ENCODE measurements at places on chromosomes 4 and X.

DNA sequence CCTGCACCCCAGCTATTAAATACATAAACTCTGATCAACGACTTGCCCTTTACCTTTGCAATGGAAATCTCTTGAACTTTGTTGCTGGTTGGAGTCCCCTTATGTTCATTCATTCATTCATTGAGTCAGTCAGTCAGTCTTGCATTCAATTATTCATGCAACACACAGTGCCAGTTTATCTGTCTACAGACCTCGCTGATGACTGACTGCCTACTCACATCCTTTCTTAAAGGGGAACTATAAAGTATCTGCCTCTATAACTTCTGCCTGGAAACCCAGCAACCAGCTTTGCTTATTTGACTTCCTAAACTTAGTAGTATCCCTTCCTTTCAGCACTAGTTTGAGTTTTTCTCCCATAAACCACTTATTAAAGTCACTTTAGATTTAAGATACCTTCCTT lies 620.8 kb upstream of the ADGRL3 start:
- DNase-seq: no peak

GRCh38 chr4:1310796-1311631 lies 21.3 kb downstream of the MAEA start:
- DNase-seq: no peak

GRCh38 chr4:38752372-38752940 lies 30.3 kb downstream of the TLR10 start:
- DNase-seq: peak; percentile 37

DNA sequence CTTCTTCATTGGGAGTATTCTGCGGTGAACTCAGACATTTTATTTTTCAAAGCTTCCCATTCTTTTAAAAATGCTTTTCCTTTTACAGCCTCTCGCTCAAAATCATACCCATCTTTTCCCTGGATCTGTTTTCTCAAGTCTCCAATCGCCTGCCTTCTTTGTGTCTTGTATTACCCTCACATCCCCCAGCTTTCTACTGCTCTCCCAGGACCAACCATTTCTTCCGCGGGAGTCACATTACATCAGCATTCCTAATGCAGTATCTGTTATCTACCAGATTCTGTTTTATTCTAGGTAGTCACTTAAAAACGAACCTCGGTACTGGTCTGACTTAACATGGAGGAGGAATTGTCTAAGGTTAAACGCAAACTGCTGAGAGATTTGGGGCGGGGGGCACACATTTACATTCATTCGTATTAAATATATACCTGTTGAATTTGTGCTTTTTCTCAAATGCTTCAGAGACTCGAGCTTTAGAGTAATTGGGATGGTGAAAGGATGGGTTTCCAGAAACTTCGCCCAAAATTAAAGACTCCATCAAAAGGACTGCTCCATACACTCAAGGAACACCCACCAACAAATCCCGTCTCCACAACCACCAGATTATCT lies 493 bp upstream of the UCHL1 start:
- no peak for DNase-seq

DNA sequence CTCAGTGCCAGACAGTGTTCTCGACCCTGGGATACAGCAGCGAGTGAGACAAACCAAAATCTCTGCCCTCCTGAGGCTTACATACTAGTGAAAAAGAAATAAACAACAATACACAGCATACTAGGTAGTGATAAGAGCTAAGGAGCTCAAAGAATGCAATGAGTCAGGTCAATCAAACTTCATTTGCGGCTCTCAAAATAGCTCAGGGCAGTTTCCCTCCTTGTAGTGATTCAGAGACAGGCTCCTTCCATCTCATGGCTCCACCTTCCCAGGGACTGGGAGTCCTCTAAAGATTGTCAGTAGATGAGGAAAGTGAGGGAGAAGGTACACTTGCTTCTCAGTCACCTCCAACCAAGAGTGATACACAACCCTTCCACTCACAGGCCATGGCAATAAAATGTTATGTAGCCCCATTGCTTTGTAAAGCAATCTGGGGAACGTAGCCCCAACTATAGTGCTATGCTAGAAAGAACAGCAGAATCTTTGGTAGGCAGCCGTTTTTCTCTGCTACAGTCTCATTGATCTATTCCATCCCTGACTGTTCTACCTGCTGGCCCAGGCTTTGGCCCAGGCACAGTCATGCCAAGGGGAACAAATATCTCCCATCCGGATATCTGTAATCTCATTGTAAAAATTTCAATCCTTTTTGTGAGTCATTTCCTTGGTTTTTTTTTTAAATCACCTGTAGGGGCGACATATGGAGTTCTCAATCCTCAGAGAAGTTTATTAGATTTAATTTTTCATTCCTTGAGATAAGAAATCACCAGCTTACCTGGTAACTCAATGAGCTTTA lies 183.1 kb upstream of the S100G start:
- DNase-seq: no peak

DNA sequence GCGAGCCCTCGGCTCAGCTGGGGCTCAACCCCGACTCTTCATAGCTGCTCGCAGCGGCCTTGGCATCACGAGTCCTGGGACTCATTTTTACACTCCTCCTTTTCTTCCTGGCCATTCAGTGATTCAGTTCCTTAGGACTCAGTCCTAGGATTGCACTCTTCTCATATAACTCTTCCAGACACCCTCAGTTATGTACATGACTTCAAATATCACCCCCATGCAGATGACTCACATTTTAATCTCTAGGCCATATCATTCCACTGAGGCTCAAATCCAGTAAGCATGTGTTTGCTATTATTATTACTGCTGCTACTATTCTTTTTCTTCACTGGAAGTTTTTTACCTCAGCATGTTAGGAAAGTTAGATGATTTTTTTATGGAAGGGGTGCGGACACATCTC lies 14.4 kb downstream of the ITGB1BP2 start:
- no peak for DNase-seq

- DNase-seq: peak; percentile 53
Measured at GRCh38 chr4:109065006-109065405, 237.5 kb downstream of the COL25A1 start.

DNA sequence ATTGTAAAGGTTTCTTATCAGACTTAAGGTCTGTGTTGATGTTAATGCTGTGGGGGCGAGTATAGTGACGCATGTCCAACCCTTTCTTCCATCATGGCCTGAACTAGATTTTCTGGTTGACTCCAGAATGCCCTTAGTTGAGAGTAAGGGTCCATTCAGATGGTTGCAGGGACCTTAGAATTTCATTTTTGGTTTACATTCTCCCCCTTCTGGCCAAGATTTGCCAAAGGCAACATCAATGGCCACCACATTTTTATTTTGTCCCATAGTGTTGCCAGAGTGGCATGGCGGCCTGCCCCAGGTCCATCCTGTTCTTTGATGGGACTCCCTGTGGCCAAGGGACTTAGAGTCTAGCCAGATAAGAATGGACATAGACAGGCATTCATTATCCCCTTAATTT lies 368.5 kb downstream of the GPM6A start:
- DNase-seq: no peak

- no peak for DNase-seq
Measured at GRCh38 chr4:135354876-135355275, 1153.3 kb upstream of the PABPC4L start.

DNA sequence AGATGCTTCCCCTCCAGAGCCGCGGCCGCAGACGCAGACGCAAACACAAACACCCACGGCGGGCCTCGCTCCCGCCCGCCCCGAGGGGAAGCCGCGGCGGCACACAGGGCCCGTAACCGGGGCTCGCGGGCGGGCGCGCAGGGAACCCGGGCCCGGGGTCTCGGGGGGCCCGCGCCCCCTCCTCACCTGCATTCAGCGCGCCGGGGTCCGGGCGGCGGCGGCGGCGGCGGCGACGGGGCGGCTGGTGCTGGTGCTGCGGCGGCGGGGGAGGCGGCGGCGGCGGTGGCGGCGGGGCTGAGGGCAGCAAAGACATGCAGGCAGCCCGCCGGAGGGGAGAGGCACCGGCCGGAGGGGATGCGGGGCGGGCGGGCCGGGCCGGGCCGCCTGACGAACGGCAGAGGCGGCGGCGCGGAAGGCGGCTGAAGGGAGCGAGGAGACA lies 255 bp upstream of the CNOT6L start:
- DNase-seq: peak; percentile 40

DNA sequence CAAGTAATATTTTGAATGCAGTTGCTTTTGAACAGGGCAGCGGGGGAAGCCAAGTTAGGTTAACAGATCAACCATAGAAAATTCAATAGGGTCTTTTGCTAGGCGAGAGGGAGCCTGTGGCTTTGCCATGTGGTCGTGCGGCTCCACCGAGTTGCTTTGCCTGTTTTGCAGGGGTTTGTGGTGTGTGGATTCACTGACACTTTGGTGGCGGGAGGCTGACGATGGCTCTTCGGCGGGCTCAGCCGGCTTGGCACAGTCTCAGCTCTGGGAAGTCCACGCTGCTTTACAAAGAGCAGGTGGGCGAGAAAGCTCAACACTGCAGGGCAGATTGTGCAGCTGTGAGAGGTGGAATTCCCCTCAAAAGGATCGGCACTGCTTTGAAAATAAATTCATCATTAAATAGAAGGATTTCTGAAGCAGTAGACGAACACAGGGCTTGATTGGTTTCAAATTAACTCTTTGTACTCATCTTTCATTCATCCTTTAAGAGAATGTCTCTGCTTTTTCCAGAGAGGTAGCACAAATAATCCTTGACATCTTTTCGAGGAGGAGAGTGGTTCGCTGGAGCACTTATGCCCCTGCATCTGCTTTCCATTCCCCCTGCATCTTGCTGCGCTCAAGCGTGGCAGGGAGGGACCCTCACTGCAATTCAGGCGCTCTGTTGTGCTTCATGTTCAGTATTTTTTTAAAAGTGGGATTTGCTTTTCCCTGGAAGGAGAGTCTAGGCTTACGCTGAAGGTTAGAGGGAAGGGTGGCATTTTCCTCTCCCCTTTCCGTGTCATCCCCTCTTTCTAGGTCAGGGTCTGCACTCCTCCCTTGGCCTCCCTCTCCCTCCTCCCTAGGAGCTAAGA lies 201.8 kb upstream of the LEF1 start:
- peak; percentile 38 for DNase-seq

DNA sequence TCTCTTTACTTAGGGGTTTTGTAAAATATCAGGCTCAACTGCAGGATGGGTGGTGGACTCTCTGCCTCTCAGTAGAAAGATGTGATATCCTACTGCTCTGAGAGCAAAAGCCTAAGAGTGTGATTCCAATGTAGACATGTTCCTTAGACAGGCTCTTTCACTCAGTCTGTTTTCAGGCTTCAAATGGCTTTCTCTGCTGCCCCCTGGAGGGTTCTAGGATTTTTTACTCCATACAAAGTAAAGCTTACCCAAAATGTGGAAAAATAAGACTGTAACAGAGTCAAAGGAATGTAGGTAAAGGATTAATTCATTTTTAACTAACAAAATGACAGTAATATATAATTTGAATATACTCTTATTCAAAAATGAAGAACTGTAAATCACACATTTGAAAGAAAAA lies 32.1 kb downstream of the ZGRF1 start:
- DNase-seq: peak; percentile 80

DNA sequence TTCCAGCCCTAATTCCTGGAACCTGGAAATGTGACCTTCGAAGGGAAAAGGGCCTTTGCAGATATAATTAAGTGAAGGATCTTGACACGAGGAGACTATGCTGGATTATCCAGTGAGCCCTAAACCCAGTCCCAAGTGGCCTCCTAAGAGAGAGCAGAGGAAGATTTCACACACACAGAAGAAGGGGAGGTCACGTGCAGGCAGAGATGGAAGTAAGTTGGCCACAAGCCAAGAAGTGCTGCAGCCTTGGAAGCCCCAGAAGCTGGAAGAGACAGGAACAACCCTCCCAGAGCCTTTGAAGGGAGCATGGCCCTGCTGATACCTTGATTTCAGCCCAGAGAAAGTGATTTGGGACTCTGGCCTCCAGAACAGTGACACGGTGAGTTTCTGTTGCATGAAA lies 51.9 kb downstream of the EVC2 start:
- peak; percentile 11 for DNase-seq

- no peak for DNase-seq
Measured at GRCh38 chr4:8528713-8529112, 51.5 kb upstream of the GPR78 start.

DNA sequence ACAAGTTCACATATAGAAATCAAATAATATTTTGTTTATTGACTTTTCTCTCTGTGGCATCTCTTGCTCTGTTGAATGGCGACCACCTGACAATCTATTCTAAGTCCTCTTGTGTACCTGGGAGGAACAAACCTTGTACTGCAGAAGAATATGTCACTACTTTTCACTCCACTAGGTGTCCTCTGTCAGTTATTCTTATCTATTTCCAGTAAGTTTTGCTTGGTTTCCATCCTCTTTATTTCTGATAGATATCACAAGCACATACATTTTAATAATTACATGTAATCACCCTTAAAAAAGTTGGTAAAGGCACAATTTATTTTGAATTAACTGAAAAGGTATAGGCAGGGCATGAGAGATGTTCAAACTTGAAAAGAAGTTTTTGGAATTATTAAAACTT lies 238.4 kb downstream of the SNCA start:
- peak; percentile 3 for DNase-seq

GRCh38 chrX:153865321-153865580 lies 20.7 kb downstream of the L1CAM start:
- DNase-seq: no peak

DNA sequence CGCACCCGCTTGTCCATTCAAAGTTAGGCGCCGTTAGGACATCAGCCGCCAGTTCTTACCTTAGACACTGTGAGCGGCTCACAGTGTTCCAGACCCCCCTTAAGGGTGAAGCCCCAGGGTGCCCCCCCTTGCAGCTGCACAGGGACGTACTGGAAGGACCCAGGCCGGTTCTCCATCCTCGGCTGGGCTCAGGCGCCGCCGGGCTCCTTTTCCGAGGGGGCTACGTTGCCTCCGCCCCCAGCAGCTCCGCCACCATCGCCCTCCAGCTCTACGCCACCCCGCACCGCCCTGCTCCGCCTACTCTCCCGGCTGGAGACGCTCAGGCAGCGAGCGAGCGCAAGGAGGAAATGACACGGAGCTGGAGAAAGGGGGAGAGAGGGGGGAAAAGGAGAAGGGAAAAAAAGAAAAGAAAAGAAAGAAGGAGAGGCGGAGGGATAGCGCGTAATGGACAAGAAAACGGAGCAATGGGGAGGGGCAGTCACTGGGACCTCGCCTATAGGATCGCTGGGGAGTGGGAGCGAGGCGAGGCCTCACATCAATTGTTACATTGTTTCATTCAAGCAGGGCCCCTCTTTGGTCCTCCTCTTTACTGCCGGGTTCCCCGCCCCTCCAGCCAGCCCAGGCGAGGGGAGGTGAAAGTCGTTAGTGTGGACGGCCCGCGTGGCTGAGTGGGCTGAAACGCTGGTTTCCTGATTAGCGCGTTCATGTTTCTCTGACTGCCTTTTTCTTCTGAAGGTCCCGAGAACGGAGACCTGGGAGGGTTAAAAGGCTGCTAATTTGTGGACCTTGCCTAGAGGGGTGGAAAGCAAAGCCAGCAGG lies at the start of gene SHROOM4:
TSS of gene SHROOM4 (minus strand) at position 352 of the 819 bp plus-strand sequence. CDS start at position 176, 176 bp downstream.
- peak; percentile 86 for DNase-seq

DNA sequence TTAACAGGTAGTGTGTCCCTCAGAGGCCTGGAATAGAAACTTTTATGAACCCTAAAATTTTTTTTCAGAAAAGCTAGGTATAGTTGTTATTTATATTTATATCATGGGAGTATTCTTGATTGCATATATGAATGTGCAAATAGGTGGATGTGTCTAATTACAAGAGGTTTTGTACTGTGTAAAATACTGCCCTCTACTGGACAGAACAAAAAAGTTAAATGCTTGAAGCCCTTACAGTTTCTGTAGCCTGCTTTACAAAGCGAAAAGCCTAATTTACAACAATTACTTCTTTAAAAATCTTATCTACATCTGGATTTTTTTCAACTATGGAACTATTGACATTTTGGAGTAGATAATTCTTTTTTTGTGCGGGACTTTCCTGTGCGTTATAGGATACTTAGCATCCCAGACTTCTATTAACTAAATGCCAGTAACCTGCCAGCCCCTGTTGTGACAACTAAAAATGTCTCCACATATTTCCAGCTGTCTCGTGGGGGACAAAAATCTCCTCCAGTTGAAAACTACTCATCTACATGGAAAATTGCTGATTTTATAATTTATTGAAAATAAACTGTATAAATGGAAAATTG lies 35.1 kb downstream of the ENPEP start:
- DNase-seq: peak; percentile 83
